H1 (cell line): ENCODE measurements at places on chromosomes 7 and 10.

GRCh38 chr10:35827783-35828182, 185.7 kb upstream of the FZD8 start:
- DNase-seq: no peak

- no peak for DNase-seq
These were observed 216.9 kb downstream of the POLR1F start for GRCh38 chr7:19491821-19492452.

DNA sequence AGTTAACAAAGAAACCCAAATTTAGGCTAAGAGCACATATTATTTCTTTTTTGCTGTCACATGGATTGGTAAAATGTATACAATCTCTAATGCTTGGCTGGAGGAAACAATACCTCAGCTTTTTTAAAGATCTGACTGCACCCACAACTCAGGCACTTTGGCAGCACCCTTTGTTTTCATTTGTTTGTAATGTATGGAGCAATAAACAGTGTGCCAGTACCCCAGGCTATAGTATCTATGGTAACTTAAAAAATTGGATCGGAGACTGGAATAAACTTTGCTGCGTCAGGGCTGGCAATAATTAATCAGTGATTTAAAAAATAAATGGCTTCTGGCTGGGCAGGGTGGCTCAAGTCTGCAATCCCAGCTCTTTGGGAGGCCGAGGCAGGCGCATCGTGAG, 27.2 kb downstream of the POLR1F start:
- DNase-seq: no peak

GRCh38 chr10:79985481-79986072, 36.7 kb upstream of the SFTPD start:
- DNase-seq: no peak

GRCh38 chr10:121128164-121128563, 277.0 kb downstream of the WDR11 start:
- no peak for DNase-seq

DNA sequence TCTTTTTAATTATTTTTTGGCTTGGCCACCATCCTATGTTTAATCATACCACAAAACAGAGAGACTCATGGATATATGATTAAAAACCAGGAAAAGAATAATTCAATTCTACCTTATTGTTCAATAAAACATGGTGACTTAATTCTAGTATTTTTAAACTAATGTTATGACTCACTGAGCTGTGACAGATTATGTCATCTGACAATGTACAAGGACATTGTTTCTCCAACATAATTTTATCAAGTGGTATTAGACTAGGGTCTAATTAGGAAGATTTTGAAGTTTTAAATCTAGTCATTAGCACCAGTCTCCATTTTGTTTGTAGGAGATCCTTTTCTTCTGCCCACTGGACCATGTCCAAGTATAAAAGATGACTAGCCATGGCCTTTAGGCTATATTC, 199.3 kb upstream of the MDFIC start:
- DNase-seq: no peak

DNA sequence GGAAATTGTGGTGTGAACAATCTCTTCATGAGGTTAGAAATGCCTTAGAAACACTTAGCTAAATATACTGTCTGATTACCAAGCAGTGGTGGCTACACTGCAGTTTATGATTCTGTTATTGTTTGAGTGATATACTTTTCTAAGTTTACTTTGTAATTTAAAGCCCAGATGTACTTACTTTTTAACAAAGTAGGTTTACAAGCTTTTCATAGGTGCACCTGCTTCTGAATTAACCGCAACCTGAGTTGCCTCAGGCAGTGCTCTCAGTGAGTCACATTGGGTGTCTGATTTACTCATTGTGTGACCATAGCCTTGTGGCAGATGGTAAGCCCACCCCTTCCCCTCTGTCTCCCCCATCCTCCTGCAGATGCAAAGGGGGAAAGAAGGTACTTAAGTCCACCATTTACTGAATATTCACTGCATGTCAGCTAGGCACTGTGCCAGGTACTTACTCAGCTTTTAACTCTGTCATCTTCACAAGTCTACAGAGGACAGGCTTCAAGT, 9.0 kb downstream of the MTURN start:
- no peak for DNase-seq

DNA sequence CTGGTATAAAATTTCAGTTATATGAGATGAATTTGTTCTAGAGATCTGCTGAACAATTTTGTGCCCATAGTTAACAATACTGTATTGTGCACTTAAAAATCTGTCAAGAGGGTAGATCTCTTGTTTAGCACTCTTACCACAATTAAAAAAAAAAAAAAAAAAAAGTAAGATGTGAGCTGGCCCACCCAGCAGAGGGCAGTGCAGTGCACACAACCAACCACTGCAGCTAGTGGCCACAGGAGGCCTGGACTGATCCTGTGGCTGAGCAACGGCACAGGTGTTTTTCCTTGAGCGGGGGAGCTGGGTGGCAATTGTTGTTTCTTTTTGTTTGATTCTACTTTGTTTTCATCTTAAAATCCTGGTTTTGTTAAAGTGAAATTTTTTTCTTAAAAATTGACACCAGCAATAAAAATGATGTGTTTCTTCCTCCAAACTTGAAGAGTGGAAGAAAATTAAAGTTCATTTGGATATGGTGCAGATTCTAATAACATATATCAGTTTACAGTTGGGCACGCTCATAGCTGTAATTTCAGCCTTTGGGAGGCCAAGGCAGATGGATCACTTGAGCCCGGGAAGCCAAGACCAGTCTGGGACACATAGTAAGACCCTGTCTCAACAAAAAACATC, 171.1 kb upstream of the TBX20 start:
- DNase-seq: peak; percentile 65

DNA sequence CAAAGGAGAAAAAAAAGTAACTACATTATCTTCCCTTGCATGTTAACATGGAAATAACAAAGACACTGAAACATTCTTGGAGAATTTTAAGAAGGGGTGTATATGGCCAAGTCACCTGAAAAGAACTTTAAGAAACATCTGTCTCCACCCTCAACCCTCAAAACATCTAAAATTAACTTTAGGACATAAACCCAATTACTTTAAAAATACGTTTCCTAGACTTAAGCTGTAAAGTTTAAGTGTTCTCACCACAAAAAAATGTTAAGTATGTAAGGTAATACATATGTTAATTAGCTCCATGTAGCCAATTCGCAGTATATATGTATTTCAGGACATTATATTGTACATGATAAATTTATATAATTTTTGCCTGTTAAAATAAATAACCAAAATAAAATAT, 71.1 kb upstream of the GLCCI1 start:
- no peak for DNase-seq
